ENCODE measurements at places on chromosomes 7 and 10. TPM values are rescaled to one million over a fixed set of nuclear protein-coding genes. Genes with fewer than 3 reads are reported as not detected.
A peak's percentile ranks its signal among the peaks of the same experiment; 100 is the strongest.

Gene HECTD2
- 2.1 TPM for polyA plus RNA-seq

Gene ACSM6
- 7.5 TPM for polyA plus RNA-seq

Gene NUTM2E
- not detected for polyA plus RNA-seq

Gene COA1
- 55.1 TPM for polyA plus RNA-seq

DNA sequence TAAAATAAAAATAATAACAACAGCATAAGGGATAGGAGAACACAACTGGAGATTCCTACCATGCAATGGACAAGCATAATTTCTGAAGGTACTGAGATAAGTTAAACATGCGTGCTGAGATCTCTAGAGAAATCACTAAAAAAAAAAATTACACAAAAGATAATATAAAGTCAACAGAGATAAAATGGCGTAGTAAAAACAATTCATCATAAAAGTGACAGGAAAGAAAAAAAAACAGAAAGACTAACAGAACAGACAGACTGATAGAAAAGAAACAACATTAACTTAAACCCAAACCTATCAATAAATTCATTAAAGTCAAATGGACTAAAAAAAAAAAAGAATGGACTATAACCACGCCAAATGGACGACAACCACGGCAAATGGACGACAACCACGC, 56.4 kb downstream of the NCAPG2 start:
- no peak overlapping the region for H3K27ac ChIP-seq
- H3K4me1 ChIP-seq, result peaks cover 19% of the 10 kb centered on the region
- H3K36me3 ChIP-seq, result peaks cover 35% of the 10 kb centered on the region
- no peaks in the 10 kb centered on the region for H3K27me3 ChIP-seq
- no peak overlapping the region for H3K4me3 ChIP-seq

DNA sequence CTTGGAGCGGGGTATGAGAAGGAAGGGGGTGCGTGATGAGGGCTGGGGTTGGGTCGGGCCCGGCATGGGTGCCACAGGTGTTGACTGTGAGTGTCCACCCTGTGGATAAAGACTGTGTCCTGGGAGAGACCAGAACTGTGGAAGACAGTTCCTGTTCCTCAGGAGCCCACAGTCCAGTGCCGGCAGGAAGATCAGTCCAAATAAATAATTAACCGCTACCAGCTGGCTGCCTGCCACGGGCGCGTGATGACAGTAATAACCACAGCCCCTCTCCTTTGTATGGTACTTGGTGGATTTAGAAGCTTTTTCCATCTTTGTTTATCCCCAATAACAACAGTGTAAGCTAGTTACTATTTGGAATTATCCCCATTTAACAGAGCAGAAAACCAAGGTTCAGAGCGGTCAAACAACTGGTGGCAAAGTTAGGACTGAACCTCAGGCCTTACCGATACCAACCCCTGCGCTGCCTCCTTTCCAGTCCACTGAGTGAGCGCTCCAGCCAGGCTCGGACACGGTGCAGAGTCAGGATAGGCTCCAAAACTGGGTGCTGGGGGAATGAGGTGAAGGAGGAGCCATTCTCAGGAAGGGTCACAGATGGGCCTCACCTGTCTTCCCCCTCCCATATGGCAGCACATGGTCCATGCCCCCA, 5.1 kb downstream of the ZMIZ1 start:
- peak; percentile 75 for DNase-seq
- no peaks in the 10 kb centered on the region for H3K27me3 ChIP-seq
- H3K4me3 ChIP-seq, result peak overlapping the region; percentile 92
- H3K4me1 ChIP-seq, result peaks cover 76% of the 10 kb centered on the region
- H3K36me3 ChIP-seq, result no peaks in the 10 kb centered on the region

DNA sequence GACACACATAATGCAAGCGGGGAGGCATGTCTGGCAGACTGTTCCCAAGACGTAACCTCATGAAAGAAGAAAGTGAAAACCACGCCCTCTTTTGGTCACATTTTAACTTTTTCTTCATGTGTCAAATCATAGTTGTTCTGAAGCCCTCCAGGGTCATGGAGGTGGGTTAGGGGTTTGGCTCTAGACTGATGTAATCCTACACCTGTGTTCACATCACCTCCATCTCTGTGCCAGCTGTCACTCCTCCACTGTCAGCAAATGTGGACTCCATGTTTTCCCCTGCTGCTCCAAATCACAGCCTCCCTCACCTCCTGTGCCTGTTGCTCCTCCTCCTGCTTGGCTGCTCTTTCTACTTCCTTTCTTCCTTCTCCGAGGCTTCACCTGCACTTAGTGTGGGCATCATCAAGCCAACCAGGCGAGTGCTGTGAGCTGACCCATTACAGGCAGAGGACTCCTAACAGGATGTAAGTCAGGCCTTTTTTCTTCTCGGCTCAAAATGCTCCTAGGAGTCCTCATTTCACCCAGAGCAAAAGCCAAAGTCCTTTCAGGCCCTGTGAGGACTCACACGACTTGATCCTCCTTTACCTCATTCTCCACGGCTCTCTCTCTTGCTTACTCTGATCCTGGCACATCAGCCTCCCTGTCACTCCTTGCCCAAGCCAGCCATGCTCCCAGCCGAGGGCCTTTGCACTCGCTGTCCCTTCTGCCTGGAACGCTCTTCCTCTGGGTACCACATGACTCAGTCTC, 66.4 kb upstream of the IFRD1 start:
- H3K4me1 ChIP-seq, result no peaks in the 10 kb centered on the region
- H3K27ac ChIP-seq, result no peak overlapping the region
- H3K27me3 ChIP-seq, result no peaks in the 10 kb centered on the region
- DNase-seq, result peak; percentile 43
- no peak overlapping the region for H3K4me3 ChIP-seq

DNA sequence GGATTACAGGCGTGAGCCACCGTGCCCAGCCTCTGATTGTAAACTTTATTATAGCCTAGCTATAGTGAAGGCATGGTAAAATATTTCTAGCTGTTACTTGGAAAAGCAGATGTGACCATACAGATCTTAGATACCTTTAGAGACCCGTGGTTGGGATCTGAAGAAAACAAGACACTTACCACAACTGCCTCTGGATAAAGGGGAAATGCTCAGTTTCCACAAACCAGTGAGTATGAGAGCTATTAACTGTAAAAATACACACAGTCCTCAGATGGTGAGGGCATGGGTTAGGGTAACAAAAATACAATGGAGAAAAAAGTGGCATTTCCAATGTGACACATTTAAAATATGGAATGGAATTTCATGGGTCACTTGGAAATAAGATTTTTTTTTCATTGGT, 63.0 kb downstream of the ZNF438 start:
- H3K4me1 ChIP-seq, result peaks cover 24% of the 10 kb centered on the region
- no peak overlapping the region for H3K4me3 ChIP-seq
- DNase-seq, result no peak
- no peaks in the 10 kb centered on the region for H3K36me3 ChIP-seq

Gene TMEM130
- not detected for polyA plus RNA-seq

- no peaks in the 10 kb centered on the region for H3K4me1 ChIP-seq
Measured at GRCh38 chr10:45409782-45410181, 35.8 kb downstream of the ALOX5 start.

GRCh38 chr7:76191783-76192240, 9.9 kb upstream of the SRRM3 start:
- peaks cover 25% of the 10 kb centered on the region for H3K27me3 ChIP-seq
- peak; percentile 16 for DNase-seq
- no peaks in the 10 kb centered on the region for H3K36me3 ChIP-seq
- no peak overlapping the region for H3K4me3 ChIP-seq

Gene TMEM270
- not detected for polyA plus RNA-seq

- DNase-seq, result no peak
- H3K27me3 ChIP-seq, result no peaks in the 10 kb centered on the region
- no peak overlapping the region for H3K27ac ChIP-seq
Measured at GRCh38 chr10:33664070-33664469, 329.6 kb upstream of the NRP1 start.

Gene CYP2C8
- 1.8 TPM for polyA plus RNA-seq

DNA sequence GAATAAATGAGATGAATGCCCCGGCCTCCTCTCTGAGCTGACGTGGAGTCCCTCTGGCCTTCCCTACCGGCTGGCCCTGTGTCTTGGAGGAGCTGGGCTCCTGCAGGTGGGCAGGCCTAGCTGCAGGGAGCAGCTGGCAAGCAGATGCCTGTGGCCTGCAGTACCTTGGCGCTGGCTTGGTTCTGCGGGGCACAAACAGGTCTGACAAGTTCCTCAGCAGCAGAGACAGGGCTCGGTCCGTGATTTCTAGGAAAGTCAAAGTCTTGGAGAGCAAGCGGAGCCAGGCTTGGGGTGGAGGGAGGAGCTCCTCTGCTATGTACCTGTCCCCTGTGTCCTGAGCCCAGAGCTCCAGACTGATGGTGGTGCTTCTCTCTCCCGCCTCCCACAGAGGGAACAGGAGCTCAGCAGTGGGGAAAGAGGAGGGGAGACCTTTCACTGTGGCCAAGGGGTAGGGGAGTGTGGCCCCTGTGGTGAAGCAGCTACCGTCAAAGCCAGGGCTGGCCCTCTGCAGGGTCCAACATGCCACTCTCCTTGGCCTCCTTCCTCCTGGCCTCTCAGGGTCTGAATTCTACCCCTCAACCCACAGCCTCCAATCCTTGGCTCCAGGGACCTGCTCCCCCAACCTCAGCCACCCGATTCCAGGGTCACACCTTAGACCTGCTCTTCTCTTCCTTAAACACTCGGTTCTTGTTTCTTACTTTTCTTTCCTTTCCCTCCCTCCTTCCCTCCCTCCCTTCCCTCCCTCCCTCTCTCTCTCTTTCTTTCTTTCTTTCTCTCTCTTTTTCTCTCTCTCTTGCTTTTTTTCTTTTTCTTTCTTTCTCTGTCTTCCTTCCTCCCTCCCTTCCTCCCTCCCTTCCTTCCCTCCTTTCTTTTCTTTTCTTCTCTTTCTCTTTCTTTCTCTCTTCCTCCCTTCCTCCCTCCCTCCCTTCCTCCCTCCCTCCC, 20.1 kb downstream of the MYL10 start:
- no peaks in the 10 kb centered on the region for H3K36me3 ChIP-seq
- H3K4me1 ChIP-seq, result peaks cover 12% of the 10 kb centered on the region
- H3K4me3 ChIP-seq, result no peak overlapping the region
- H3K27me3 ChIP-seq, result no peaks in the 10 kb centered on the region

Gene NDUFB8
- polyA plus RNA-seq, result 334 TPM

- H3K4me1 ChIP-seq, result peaks cover 26% of the 10 kb centered on the region
- no peak for DNase-seq
- H3K4me3 ChIP-seq, result no peak overlapping the region
- H3K27ac ChIP-seq, result no peak overlapping the region
Measured at GRCh38 chr7:16344927-16345326, 76.4 kb downstream of the CRPPA start.

GRCh38 chr7:46029111-46029704, 108.1 kb upstream of the IGFBP3 start:
- H3K4me1 ChIP-seq, result no peaks in the 10 kb centered on the region
- no peak overlapping the region for H3K27ac ChIP-seq
- no peaks in the 10 kb centered on the region for H3K36me3 ChIP-seq
- no peak for DNase-seq

Gene ENO4
- polyA plus RNA-seq, result 0.06 TPM

DNA sequence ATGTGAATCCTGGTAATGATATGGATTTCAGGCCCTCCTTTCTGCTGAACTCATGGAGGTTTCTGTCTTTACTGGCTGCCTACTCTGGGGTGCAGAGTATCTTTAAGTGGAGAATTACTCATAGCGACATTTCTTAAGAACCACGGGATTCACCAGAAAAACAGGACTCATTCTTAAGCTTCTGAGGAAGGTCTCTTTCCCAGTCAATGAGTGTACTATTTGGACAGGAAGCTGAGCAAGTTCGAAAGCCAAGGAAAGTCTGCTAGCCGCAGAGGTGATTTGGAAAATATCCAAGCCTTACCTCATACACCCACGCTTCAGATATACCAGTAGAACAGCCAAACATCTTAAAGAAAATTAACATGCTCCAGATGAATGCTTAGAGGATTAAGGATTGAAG, 377.6 kb upstream of the MYO3A start:
- H3K27me3 ChIP-seq, result no peaks in the 10 kb centered on the region
- peak; percentile 29 for DNase-seq
- H3K4me1 ChIP-seq, result no peaks in the 10 kb centered on the region
- no peak overlapping the region for H3K4me3 ChIP-seq
- no peaks in the 10 kb centered on the region for H3K36me3 ChIP-seq

Gene WEE2
- not detected for polyA plus RNA-seq

DNA sequence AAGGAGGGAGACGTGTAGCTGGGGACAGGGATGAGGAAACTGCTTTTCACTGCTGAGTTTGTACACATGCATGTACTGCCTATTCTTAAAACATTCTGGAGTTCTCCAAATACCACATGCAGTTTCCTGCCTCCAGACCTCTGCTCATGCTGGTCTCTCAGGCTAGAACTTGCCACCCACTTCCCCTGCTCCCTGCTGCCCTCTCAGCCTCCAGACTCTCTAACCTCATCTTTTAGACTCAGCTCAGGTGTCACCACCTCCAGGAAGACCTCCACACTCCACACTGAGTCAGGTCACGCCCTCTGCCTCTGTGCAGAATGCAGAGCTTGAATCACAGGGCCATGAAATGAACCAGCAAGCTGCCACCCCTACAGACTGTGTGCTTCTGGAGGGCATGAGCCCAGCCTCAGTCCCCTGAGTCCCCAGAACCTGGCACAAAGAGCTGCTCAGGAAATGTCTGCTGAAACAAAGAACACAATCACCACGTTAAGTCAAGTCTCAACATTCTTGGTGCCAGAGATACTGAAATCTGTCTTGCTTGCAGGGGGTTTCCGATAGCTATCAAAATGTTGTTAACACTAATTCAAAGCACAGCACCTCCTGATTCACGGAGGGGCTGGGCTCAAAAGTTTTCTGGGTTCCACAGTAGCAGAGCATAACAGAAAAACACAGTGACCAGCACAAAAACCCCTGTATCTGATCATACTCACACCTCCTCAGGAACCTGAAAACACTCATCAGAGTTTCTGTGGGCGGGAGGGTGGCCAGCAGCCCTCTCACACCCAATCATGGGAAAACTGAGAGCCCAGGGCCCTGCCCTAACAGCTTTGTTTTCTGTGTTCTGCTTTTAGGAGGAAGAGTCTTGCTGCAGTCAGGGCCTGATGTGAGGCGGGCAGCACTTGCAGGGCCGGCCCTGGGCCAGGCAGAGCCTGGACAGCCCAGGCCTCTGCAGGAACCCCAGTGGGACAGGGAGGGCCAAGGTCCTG, 21.1 kb downstream of the FAM53B start:
- peak overlapping the region; percentile 78 for H3K27ac ChIP-seq
- peaks cover 97% of the 10 kb centered on the region for H3K4me1 ChIP-seq
- no peak for DNase-seq

Gene NEUROG3
- polyA plus RNA-seq, result not detected

Gene C10orf143
- polyA plus RNA-seq, result 7.6 TPM

Gene SEMA3E
- 1.2 TPM for polyA plus RNA-seq

DNA sequence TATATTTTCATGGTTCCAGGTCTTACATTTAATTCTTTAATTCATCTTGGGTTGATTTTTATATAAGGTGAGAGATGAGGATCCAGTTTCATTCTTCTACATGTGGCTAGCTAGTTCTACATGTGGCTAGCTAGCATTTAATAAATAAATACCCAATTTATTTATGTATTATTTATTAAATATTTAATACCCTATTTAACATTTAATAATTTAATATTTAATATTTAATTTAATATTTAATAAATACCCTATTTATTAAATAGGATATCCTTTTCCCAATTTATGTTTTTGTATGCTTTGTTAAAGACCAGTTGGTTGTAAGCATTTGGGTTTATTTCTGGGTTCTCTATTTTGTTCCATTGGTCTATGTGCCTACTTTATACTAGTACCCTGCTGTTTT, 111.0 kb upstream of the PCLO start:
- H3K4me3 ChIP-seq, result no peak overlapping the region
- no peak overlapping the region for H3K27ac ChIP-seq
- no peaks in the 10 kb centered on the region for H3K36me3 ChIP-seq
- H3K27me3 ChIP-seq, result no peaks in the 10 kb centered on the region

Gene RBP3
- not detected for polyA plus RNA-seq

Gene PALS2
- polyA plus RNA-seq, result 3.2 TPM

Gene PIP
- polyA plus RNA-seq, result not detected

Gene ARHGEF35
- polyA plus RNA-seq, result 25.1 TPM

- H3K36me3 ChIP-seq, result no peaks in the 10 kb centered on the region
- no peak overlapping the region for H3K4me3 ChIP-seq
- no peaks in the 10 kb centered on the region for H3K27me3 ChIP-seq
- DNase-seq, result no peak
- H3K27ac ChIP-seq, result no peak overlapping the region
- peaks cover 5% of the 10 kb centered on the region for H3K4me1 ChIP-seq
Measured at GRCh38 chr7:37438906-37439652, 9.6 kb downstream of the ELMO1 start.
